ENCODE measurements at places on chromosomes 5 and 9. TPM values are rescaled to one million over a fixed set of nuclear protein-coding genes. Genes with fewer than 3 reads are reported as not detected.

Gene ROR2
- total RNA-seq, result 79.0 TPM

Gene SHOC1
- not detected for total RNA-seq

Gene ZNF462
- total RNA-seq, result 16.8 TPM

Gene TSLP
- total RNA-seq, result 5.8 TPM

Gene EIF4E1B
- total RNA-seq, result not detected
